ENCODE measurements at places on chromosomes 3 and 15.

DNA sequence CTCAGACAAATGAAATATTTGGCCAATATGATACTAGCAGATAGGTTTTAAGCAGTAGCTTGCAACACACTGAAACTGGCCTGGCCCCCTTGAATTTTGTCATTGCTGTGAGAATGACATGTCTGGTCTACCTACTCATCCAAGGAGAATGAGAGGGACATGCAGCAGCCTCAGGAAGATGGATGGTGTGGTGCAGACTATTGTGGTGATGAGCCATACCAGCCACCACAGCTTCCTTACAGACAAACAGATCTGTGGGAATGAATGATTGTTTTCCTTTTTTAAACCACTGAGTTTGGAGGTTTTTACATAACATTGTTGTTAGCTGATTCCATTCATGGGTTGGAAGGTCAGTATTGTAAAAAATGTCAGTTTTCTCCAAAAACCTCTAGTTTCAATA, 133.7 kb upstream of the POU1F1 start:
- DNase-seq: no peak

- no peak for DNase-seq
Measured at GRCh38 chr15:49926740-49927139, 192.3 kb downstream of the ATP8B4 start.

DNA sequence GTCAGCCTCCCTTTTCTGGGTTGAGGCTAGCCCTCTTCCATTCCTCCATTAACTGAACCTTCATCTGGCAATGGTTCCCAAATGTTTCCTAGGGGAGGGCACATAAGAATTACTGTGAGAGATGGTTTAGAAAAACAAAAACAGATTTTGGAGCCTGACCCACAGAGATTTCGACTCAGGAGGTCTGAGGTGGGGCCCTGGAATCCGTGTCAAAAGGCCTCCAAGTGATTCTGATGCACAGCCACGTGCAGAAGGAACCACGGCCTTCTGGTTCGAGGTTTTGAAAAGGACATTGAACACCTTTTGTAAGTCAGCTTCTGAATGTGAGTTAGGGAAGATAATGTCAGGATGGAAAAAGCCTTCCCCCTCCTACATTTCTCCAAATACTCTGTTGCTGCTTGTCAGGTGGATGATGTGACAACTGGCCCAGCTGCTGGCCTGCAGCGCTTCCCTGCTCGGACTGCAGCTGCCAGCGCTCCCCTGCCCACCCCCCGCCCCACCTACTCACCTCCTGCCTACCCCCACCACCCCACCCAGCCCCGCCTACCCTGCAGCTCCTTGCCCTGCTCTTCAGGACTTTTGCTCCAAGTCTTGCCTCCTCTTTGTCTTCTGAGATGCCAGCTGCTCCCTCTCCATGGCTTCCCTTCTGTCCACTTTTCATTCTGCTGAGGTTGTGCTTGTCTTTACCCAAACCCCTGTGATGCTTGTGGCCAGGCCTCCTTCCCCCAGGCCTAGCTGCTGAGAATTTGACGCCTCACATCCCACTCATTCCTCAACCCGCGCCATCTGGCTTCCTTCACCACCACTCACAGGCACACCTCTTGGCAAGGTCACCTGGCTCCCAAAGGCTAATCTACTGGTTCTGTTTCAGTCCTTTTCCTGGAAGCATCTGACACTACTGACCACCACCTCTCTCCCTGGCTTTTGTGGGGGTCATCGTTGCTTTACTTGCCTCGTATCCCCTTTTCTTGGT, 6.6 kb downstream of the EHD4 start:
- no peak for DNase-seq

- DNase-seq: no peak
Measured at GRCh38 chr15:57862761-57863160, 156.2 kb downstream of the POLR2M start.

- DNase-seq: no peak
Measured at GRCh38 chr3:191894406-191894805, 433.4 kb downstream of the PYDC2 start.

- DNase-seq: no peak
Measured at GRCh38 chr3:49294343-49294742, 17.3 kb upstream of the C3orf62 start.

- DNase-seq: no peak
Measured at GRCh38 chr3:177196008-177196455, 1.2 kb downstream of the TBL1XR1 start.

Data from stimulated activated CD4-positive, alpha-beta T cell treated with anti-CD3 and anti-CD28 coated beads, Interleukin-12 subunit alpha, Interleukin-12 subunit beta, amount 100 ng/mL, for 24 hours (primary cell).